ENCODE measurements at places on chromosomes 16 and 17.

DNA sequence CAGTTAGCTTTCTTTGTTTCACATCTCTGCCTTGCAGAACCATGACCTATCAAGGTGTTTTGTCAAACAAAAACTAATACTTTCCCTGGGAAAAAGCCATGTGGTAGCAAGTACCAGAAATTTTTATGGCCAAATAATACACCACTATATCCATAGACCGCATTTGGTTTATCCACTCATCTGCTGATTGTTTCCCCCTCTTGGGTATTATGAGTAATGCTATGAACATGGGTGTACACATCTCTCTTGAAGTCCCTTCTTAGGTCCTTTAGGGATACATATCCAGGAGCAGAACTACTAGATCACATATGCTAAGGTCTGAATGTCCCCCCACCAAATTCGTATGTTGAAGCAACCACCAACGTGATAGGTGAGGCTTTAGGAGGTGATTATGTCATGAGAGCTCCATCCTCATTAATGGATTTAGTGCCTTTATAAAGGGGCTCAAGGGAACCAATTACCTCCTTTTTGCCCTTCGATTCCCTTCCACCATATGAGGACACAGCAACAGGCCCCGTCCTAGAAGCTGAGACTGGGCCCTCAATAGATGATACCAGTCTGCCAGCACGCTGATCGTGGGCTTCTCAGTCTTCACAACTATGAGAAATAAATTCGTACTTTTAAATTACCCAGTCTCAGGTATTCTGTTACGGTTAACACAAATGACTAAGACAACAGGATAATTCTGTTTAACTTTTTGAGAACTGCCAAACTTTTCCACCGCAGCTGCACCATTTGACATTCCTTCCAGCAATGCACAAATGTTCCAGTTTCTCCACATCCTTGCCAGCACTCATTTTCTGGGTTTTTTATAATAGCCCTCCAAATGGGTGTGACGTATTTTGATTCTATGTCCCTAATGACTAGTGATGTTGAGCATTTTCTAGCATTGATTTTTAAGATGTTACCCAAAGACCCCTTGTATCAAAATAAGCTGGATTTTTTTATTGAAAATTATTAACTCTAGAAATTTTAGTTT lies 30.0 kb downstream of the SIAH1 start:
- DNase-seq: no peak

DNA sequence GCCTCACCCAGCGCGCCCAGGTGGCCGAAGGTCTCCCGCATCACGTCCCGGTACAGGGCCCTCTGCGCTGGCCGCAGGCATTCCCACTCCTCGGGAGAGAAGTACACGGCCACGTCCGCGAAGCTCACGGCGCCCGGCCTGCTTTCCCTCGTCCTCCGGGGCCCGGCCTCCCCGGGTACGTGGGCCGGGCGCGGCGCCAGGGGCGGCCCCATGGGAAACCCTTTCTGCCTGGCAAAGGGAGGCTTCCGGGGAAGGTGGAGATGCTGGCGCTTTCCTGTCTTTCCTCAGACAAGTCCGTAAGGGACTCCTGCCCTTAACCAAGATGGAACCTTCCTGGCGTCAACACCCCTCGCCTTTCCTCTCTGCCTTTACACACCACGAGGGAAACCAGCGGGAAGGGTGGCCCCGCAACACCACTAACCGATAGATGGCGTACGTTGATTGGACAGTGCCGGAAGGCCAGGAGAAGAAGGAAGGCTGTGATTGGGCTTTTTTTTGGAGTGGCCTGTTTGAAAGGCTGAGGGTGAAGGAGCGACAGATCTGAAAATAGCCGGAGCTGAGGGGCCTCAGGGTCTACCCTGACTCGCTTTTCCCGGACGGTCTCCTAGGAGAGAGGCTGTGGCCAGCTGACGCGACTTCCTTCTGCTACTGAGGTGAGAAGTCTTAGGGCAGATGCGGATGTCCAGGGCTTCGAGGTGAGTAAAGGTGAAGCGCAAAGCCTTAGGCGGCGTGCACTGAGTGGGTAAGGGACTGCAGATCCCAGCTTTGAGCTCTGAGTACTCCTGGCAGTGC lies at the start of gene ZNF785:
ZNF785 (minus strand) TSS at position 298 of the 792 bp plus-strand sequence; CDS start at position 212, 86 bp downstream.
- peak; percentile 81 for DNase-seq

DNA sequence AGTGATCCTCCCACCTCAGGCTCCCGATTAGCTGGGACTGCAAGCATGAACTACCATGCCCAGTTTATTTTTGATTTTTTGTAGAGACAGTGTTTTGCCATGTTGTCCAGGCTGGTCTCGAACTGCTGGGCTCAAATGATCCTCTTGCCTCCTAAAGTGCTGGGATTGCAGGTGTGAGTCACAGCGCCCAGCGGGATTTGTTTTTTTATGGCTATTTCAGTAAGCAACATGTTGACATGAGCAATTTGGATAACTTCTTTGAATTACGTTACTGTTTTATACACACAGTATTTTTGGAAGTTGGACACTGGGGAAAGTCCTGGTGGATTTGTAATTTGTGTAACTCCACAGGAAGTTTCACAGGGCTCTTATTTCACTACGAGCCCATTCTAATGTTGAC lies 18.5 kb upstream of the RHOT1 start:
- no peak for DNase-seq

- no peak for DNase-seq
These were observed 144.9 kb downstream of the PARN start for GRCh38 chr16:14485121-14485551.

GRCh38 chr16:16083421-16084156 lies 134.2 kb downstream of the ABCC1 start:
- DNase-seq: no peak

All from stimulated activated CD8-positive, alpha-beta memory T cell treated with anti-CD3 and anti-CD28 coated beads, Interleukin-15, amount 100 ng/mL, for 1 hour (primary cell).